Retinal pigment epithelial cell (primary cell): ENCODE measurements at places on chromosomes 6 and 20.
A peak's percentile ranks its signal among the peaks of the same experiment; 100 is the strongest.

DNA sequence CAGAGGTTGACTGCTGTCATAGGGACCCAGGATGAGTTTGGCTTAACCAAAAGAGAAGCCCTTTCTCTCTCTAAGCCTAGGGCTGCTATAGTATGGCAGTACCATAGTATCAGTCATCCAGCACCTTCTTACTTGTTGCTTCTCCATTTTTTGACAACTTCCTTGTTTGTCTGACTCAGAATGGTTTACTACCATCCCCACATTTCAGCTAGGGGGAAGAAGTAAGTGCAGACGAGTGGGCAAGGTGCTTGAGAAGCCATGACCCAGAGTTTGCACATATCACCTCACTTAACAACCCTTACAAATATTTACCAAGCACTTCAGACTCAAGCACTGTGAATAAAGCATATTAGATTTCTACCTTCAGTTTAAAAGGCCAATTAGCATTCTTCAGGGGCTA, 289.9 kb upstream of the TSHZ2 start:
- no peak for DNase-seq

GRCh38 chr6:142985281-142985680, 40.3 kb upstream of the HIVEP2 start:
- DNase-seq = no peak

GRCh38 chr6:165574220-165575157, 88.6 kb downstream of the PDE10A start:
- DNase-seq = no peak

DNA sequence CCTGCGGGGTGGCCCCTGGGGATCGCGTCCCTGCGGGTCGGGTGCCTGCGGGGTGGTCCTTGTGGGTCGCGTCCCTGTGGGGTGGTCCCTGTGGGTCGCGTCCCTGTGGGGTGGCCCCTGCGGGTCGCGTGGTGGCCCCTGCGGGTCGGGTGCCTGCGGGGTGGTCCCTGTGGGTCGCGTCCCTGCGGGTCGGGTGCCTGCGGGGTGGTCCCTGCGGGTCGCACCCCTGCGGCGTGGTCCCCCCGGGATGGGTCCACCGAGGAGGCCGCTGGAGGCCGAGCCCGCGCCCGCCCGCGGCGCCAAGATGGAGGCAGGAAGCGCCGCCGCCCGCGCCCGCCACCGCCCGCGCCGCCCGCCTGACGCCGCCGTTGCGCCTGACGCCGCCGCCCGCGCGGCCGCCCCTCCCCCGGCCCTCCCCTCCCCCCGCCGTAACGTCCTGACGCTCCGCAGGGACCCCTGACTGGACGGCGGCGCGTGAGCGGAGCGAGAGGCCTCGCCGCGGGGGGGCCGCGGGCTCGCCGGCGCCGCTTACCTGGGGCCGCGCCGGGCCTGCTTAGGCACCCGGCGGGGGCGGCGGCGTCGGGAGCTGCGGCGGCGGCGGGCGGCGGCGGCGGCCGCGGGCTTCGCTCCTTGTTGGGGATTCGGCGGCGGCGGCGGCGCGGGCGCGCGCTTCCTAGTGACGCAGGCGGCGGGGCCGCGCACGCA, at the start of gene GMEB2:
Gene GMEB2, minus strand, starts transcription at position 678 of the 705 bp plus-strand sequence. CDS start 7,704 bp downstream, outside the sequence.
- DNase-seq = no peak

DNA sequence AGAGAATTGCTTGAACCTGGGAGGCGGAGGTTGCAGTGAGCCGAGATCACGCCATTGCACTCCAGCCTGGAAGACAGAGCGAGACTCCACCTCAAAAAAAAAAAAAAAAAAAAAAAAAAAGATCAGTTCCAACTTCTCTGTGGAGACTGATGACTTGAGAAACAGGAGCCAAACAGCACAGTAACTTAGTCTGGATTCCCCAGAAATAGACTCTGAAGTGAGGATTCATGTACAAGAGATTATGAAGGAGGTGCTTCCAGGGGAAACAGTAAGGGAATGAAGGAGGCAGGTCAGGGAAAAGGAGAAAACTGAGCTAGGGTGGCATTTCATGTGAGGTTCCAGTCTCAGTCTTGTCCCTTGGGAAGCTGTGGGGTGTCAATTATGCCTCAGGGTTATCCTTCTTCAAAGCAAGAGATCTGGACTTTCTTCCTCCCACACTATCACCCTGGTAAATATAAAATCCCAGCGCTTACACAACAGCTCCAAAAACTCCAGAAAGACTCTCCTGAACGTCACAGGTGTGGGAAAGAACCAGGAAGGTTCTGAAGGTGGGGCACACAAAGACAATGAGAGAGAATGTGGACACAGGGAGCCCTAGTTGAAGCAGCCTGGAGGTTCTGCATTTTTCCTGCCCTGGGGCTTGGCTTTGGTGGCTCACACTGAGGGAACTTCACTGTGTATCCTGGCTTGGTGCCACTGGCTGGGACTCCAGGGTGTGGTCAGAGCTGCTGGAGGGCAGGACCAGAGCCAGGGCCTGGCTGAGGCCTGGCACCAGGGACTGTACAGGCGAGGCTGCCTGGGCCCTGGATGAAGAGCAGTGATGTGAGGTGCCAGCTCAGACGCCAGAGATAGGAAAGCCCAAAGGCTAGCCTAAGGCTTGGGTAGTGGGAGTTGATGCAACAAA, 46.8 kb downstream of the PCNA start:
- DNase-seq = peak; percentile 28

- DNase-seq = no peak
These were observed 149.7 kb downstream of the AIG1 start for GRCh38 chr6:143210420-143210819.

DNA sequence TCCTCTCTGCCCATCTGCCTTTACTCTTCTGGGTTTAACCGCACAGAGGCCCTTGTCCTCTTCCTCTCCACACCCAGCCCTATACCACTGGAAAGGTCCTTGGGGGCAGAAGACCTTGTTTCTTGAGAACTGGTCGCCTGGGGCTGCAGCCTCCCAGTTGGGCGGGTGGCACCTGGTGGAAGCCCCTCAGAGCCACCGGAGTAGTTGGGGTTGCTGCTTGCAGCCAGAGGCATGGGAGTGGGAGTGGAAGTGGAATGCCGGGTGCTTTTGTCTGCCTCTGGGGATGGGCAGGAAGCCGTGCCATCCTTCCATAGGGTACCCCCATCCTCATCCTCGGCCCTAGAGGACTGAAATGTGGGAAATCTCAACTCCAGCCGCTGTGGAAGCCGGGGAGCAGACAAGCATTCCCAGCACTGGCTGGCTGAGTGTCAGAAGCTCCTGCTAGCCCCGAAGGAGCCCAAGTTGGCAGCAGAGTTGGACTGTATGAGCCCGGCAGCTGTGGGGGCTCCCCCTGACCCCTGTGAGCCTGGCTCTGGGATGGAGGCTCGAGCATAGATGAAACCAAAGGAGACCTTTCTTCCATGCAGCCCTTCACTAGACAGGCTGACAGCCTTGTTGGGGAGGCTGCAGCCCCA, 1.2 kb downstream of the VSTM2L start:
- DNase-seq = no peak

DNA sequence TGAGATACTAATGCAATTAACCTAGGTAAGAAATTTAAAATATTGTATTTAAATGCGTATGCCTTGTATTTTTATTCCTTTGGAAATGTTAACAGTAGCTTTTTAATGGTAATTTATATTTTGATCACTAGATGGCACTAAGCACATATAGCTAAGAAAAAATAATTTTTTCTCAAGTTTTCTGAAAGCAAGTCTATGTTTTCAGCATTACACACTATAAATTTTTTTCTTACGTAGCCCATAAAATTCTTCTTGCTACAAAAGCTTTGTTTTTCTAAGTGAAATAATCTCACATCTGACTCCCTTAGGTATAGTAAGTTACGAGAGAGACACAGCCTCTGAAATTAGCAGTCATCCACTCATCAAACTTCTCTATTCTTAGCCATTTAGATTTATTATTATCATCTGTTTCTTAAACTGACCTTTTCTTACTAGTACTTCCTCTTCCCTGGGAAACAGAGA, 35.7 kb downstream of the TSPYL4 start:
- no peak for DNase-seq

DNA sequence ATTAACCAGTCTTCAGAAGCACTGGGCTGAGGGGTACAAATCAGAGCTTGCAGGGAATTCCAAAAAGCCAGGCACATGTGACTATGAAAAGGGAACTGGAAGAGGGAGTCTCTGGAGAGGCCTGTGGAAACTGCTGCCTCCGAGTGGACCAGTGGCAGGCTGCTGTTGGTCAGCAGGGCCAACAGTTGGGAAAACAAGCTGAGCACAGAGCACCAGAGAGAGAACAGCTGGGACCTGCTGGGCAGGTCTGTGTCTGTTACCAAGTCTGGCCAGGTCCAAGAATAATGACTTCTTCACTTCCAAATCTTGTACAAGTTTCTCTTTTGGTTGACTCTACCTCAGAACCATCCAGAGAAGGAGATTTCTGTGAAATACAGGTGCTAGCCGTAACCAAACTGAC, 81.4 kb downstream of the LIN28B start:
- no peak for DNase-seq

DNA sequence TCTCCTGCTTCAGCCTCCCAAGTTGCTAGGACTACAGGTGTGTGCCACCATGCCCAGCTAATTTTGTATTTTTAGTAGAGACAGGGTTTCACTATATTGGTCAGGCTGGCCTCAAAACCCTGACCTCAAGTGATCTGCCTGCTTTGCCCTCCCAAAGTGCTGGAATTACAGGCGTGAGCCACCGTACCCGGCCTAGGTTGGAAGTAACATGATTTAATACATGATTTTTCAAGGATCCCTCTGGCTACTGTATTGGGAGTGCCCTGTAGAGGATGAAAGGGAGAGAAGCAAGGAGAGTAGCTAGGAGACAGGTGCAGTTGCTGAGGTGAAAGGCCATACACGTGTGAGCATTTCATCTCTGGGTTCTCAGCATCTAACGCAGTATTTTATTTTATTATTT, 2.6 kb upstream of the NCOA3 start:
- no peak for DNase-seq

DNA sequence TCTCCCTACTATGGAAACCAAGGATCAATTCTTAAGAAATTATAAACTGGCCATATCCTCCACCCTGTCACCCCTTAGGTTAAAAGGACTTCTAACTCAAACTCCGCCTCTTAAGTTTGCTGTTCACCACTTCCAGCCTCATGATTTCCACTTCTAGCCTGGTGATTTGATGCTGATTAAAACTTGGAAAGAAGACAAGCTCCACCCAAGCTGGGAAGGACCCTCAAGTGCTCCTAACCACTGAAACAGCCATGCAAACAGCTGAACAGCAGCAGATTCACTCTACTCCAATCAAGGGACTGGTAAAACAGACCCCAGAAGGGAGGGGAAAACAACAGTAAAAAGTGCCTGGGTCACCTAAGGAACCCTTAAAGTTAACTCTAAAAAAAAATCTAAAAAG, 10.3 kb downstream of the LCA5 start:
- no peak for DNase-seq

DNA sequence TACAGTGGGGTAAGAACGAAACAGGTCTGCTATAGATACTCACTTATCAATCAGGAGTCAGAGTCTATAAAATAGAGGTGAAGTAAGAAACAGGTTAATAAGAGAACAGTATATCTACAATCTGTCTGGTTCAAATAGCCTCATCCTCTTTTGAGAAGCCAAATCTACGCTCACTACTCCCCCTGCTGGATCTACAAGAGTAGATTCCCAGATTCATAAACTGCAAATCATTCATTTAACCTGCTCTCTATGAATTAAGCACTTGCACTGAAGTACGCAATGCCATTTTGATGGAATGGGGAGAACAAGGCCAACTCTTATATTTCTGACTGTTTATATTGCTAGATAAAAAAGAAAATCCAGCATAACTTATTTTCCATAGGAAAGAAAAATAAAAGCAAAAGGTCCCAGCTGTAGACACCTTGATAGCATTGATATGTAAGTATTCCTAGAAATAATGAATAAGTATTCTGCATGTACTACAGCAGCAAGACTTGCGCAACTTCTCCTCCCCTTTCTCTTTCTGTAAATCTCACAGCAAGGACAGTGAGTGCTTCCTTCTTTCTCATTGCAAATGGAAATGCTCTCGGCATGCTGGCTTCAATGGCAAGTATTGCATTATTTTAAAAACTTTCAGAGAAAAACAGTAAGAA, 92.3 kb downstream of the RFX6 start:
- DNase-seq = no peak

GRCh38 chr6:125415913-125416312, 114.1 kb upstream of the HDDC2 start:
- DNase-seq = no peak

GRCh38 chr6:117493470-117493869, 11.0 kb downstream of the DCBLD1 start:
- no peak for DNase-seq
